ENCODE measurements at places on chromosomes 6 and 20.

DNA sequence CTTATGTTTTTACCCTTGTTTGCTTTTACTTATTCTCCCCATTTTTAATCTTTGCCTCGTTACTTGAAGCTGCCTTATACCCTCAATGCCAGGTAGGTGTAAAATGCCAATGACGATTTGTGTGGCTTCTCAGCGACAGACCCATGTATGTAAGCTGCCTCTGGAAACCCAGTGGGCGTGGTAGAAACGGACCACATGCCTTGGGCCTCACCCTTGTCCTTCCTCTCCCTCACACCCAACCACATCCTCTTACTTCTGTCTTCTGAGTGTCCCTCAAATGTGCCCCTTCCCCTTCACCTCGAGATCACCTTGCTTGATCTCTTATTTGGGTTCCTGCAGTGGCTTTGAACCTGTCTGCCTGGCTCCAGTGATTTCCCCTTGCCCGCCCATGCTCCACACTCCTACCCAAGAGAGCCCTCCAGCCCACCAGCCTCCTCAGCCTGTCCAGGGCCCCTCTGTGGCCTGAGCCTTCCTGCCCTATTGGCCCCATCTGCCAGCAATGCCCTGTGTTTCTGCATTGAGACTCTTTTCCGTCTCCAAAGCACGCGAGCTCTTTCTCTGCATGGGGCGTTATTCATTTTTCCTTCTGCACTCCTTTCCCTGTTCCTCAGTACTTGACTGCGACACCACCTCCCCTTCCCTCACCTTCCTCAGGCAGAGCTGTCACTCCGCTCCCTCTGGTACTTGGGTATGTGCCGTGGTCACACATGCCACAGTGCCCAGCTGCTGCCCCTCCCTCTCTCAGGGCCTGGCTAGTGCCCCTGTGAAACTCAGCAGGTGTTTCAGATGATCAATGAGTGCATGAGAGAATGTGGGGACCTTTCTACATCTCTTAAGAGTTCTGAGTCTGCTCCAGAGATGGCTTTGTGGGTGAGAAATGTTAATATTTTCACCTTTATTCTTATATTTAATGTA, 115.4 kb downstream of the SLX4IP start:
- no peak for DNase-seq

DNA sequence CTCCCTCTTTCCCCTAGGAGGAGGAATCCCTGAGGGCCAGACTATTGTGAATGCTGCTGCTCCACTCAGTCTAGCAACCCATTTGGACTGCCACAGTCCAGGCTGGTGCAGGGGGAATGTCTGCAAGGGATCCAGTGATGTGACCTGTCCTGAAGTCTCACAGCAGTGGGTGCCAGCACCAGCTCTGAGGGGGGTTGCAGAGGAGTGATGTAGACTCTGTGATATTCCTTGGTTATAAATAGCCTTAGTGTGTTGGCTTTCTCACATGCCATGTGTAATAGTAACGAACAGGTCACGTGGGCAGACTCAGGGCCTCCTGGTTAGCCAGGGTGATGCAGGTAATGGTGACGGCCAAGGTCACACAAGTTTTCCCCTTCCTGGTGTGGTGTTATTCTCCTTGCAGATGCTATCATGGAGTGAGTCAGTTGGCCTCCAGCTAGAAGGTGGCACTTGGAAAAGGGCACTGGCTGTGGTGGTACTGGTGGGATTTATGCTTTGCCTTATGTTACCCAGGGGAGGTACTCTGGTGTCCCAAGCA, 404.4 kb downstream of the UTRN start:
- DNase-seq: no peak

DNA sequence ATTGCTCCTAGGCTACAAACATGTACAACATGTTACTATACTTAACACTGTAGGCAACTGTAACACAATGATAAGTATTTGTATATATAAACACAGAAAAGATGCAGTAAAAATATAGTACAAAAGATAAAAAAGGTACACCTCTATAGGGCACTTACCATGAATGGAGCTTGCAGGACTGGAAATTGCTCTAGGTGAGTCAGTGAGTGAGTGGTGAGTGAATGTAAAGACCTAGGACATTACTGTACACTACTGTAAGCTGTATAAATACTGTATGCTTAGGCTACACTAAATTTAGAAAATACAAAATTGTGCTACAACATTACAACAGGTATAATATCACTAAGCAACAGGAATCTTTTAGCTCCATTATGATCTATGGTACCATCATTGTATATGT, 312.0 kb upstream of the PREP start:
- no peak for DNase-seq

- no peak for DNase-seq
Measured at GRCh38 chr6:104771258-104771832, 88.4 kb downstream of the HACE1 start.

DNA sequence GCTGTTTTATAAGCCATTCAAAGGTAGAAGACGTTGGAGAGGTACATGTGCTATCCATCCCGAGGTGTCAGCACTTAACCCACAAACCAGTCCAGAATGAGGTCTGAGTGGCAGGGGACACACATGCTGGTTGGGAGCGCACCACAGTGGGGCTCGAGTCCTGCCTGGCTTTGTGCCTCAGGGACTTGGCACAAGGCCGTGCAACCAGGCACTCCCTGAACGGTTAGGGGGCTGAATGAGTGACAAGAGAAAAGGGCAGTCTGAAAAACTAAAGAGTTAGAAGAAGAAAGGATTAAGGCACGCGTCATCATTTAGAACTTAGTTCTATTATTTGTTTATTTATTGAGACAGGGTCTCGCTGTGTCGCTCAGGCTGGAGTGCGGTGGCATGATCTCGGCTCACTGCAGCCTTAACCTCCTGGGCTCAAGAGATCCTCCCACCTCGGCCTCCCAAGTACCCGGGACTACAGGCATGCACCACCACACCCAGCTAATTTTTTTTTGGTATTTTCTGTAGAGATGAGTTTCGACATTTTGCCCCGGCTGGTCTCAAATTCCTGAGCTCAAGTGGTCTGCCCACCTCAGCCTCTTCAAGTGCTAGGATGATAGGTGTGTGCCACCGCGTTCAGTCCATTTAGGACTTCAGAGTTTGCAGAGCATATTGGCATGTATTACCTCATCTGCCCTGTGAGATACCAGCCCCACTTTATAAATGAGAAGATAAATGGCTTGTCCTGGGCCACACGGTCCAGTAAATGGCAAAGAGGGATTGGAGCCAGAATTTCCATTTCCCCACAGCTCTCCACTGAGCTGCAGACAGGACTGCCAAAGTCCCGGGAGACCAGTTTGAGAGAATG, 47.4 kb upstream of the IRF4 start:
- DNase-seq: no peak

- DNase-seq: no peak
Measured at GRCh38 chr6:228881-229651, 63.2 kb upstream of the DUSP22 start.

- DNase-seq: no peak
Measured at GRCh38 chr20:58918621-58919020, 62.4 kb upstream of the NELFCD start.

- no peak for DNase-seq
Measured at GRCh38 chr6:21905531-21905930, 312.0 kb downstream of the SOX4 start.

DNA sequence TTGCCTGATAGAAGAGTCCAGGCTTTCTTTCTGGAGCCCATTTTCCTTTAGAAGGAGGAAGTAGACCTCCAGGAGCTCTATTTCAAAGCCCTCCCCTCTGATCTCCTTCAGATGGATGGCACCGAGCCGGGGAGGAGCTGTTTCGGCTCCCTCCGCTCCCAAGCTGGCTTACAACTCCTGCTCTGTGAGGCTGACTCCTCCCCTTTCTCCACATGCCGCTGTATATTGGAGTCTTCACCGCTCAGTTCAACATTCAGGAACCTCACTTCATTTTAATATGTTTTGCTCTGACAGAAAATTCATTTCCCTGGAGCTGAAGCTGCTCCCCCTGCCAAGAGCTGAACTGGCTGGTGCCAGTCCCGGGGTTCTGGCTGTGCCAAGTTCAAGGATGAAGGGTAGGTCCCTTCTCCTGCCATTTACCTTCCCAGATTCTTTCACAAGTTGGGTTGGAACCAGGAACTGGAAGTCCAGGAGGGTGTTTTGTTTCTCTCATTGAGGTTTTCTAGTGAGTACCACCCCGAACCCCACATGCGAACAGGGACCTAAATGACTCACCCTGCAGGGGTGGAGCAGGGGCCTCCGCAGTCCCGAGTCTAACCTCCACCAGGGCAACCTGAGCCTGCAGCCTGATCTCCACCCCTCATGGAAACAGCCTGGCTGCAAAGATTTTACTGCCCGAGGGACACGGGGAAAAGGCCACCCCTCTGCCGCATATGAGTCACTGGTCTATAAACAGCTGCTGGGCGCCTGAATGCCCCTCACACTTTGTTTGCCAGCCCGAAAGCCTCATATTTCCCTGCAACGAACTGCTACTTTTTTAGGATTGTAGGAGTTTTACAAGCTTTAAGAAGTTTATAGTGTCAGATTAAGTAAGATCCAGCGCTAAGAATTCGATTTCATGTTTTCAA, 68.6 kb upstream of the FOXA2 start:
- no peak for DNase-seq

GRCh38 chr20:23631981-23632710, 5.6 kb downstream of the CST3 start:
- DNase-seq: no peak

DNA sequence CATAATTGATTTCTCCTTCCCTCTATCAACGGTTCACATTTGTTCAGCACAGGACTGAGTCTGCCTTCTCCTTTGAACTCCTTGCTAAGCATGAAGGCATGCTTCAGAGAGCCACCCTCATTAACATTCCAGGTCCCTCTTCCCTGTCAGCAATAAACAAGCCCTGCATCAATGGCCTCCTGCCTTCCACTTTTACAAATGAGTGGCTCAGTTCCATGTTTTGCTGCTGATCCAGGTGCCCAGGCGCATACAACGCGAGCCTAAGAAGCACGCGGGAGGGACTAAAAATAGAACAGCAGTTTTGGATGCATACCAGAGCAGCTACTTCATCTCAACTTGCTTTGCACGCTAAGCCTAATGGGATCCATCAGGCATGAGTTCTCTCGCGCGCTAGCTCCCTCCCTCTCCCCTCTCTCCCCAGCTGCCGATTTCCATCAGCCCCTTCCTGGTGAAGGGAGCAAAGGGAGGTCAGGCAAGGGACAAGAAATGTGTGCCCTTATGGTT, 53.4 kb downstream of the TRAF3IP2 start:
- no peak for DNase-seq

DNA sequence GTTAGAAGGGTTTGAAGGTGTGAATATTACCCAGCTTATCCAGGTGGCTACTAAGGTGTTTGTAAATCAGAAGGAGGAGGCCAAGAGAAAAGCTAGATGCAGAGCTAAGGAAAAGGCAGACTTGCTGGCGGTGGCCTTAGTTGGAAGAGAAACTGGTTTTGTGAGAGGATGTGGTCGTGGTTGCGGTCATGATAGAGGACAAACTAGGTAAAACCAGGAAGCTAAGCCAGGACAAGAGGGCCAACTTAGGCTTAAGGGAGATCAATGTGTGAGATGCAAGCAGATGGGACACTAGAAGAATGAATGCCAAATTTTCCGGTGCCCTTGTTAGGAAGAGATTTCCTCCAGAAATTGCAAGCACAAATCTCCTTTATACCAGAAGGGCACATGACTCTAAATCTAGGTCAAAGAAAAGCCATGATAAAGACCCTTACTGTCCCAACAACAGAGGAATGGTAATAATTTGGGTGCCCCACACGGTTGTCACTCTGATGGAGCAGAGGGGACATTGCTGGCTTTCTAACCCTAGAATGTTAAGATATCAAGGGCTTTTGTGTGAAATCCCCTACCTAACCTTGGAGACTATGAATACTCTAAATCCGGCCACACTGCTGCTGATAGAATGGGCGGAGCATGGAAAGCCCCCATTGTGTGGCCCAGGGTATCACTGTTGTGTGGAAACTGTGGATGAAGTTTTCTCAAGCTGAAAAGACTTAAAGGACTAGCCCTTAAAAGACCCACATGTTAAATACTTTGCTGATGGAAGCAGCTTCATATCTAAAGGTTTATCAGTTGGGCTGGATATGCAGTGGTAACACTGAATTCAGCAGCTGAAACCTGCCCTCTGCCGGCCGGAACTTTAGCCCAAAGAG, 7.8 kb downstream of the IL22RA2 start:
- peak; percentile 1 for DNase-seq

DNA sequence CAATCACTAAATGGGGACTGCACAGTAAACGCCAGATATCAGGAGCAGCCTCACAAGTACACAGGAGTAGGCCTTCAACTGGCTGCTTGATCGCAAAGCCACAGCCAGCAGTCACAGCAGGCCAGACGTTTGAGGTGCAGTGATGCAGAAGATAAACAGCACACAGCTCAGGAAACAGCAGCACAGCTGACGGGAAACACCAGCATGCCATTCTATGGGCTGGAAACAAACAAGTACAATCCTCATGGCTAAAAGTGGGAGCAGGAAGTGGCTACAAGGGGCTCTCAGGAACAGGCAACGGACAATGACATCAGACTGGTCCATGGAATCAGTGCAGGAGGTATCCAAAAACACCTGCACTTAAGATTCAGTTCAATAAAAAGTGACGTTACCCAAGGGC, 111.0 kb downstream of the DTNBP1 start:
- DNase-seq: no peak

All from stimulated activated CD4-positive, alpha-beta T cell treated with anti-CD3 and anti-CD28 coated beads, Interleukin-15, amount 100 ng/mL, for 1 hour (primary cell).